Glutamatergic neuron (in vitro differentiated cells): ENCODE measurements at places on chromosomes 11 and 22. TPM values are rescaled to one million over a fixed set of nuclear protein-coding genes. Genes with fewer than 3 reads are reported as not detected.

OR8D4 gene
- total RNA-seq: not detected

FUT4 gene
- total RNA-seq: 2.2 TPM

TSPAN18 gene
- total RNA-seq: 80.4 TPM

POU2AF1 gene
- not detected for total RNA-seq

OR5B21 gene
- total RNA-seq: not detected

- no peaks in the 10 kb centered on the region for H3K36me3 ChIP-seq
- peaks cover 5% of the 10 kb centered on the region for H3K27me3 ChIP-seq
- H3K4me3 ChIP-seq: peak overlapping the region; percentile 94
- peak overlapping the region; percentile 28 for H3K27ac ChIP-seq
- no peaks in the 10 kb centered on the region for H3K4me1 ChIP-seq
These were observed 1.2 kb downstream of the AIP start for GRCh38 chr11:67483831-67484665.

GRCh38 chr22:37990301-37990700 is 5.9 kb upstream of the SOX10 start:
- H3K36me3 ChIP-seq: no peaks in the 10 kb centered on the region
- H3K4me1 ChIP-seq: no peaks in the 10 kb centered on the region
- no peak overlapping the region for H3K27ac ChIP-seq
- no peak for DNase-seq
